ENCODE measurements at places on chromosomes 11 and 22.

DNA sequence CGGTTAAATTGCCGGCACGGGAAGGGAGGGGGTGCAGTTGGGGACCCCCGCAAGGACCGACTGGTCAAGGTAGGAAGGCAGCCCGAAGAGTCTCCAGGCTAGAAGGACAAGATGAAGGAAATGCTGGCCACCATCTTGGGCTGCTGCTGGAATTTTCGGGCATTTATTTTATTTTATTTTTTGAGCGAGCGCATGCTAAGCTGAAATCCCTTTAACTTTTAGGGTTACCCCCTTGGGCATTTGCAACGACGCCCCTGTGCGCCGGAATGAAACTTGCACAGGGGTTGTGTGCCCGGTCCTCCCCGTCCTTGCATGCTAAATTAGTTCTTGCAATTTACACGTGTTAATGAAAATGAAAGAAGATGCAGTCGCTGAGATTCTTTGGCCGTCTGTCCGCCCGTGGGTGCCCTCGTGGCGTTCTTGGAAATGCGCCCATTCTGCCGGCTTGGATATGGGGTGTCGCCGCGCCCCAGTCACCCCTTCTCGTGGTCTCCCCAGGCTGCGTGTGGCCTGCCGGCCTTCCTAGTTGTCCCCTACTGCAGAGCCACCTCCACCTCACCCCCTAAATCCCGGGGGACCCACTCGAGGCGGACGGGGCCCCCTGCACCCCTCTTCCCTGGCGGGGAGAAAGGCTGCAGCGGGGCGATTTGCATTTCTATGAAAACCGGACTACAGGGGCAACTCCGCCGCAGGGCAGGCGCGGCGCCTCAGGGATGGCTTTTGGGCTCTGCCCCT is 529 bp upstream of the CCND1 start:
- peak; percentile 48 for DNase-seq

- DNase-seq, result peak; percentile 81
Measured at GRCh38 chr11:19742588-19743292, 30.1 kb downstream of the NAV2 start.

GRCh38 chr11:73939096-73939495 is 11.7 kb upstream of the DNAJB13 start:
- peak; percentile 32 for DNase-seq

DNA sequence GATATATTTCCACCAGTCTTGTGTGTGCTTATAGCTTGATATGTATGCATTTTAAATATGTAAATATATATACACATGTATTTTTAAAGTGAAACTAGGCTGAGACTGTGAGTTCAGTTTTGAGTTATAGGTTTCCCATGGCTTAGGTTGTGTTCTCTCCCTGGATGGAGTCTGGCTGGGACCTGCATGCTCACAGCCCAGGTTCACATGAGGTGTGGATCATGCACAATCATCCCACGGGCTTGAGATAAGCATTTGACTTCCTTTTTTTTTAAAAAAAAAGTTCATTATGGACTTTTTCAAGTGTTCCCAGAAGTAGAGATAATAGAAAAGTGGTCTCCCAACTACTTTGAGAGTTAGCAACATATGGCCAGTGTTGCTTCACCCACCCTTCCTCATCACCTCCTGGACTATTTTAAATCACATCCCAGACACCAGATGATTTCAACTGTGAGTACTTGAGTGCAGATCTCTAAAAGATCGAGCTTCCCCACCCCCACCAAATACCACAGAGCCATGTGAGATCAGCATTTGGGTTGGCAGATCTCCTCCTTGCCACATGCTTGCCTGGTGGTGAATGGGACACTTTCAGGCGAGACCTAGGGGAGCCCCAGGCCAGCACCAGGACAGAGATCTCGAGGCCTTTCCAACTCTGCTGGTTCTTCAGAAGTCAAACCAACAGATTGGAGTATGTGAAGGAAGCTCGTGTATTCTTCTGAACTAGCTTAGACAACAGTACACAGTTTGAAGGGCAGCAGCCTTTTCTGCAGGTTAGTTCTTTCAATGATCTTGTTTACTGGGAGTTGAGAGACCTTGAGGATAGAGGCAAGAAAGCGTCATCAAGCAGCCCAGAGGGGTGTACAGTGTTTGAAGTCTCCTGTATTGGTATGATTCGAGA is 15.9 kb downstream of the MED15 start:
- peak; percentile 87 for DNase-seq

DNA sequence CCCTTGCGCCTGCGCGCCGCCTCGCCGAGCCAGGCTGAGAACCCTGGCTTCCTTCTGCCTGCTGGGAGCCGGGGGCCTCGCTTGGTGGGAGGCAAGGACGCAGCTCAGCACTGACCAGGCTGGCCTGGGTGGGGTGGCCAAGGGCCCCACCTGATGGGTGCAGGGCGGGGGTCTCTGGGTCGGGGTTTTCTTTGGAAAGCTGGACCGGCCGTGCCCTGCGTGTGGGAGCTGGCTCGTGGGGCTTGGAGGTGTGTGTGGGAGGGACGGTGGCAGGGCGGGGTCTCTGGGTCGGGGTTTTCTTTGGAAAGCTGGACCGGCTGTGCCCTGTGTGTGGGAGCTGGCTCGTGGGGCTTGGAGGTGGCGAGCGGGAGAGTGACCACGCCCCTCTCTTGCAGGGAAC is 6.2 kb downstream of the GRAMD4 start:
- no peak for DNase-seq

DNA sequence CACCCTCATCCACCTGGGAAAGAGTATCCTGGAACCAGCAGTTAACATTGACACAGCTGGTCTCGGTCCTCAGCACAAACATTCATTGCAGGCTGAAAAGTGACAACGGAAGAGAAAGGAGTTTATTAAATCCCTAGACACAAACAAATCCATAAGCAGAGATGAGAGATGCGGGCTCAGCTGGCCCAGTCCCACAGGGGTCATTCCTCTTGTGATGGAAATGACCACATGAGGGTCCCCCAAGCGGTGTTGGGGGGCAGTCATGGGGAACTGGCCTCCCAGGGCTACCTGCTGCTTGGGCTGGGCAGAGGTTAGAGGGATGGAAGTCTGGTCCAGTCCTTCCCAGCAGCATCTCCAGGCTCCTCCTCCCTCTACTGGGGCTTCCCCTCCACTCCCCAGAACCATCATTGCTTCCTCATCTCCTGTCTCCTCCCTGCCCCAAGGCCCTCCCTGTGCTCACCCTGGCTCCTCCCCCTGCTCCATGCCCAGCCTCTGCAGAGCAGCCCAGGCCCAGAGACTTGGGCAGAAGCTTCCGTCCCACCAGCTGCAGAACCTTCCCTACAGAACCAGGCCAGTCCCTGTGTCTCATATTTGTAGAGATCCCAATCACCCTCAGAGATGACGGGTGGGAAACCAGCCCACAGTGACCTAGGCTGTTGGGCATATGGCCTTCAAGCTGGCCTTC is 5.4 kb upstream of the IGLL5 start:
- DNase-seq, result peak; percentile 13

- no peak for DNase-seq
Measured at GRCh38 chr22:24409707-24410106, 17.7 kb upstream of the ADORA2A start.

GRCh38 chr11:69173331-69173730 is 17.6 kb downstream of the SMIM38 start:
- peak; percentile 16 for DNase-seq

DNA sequence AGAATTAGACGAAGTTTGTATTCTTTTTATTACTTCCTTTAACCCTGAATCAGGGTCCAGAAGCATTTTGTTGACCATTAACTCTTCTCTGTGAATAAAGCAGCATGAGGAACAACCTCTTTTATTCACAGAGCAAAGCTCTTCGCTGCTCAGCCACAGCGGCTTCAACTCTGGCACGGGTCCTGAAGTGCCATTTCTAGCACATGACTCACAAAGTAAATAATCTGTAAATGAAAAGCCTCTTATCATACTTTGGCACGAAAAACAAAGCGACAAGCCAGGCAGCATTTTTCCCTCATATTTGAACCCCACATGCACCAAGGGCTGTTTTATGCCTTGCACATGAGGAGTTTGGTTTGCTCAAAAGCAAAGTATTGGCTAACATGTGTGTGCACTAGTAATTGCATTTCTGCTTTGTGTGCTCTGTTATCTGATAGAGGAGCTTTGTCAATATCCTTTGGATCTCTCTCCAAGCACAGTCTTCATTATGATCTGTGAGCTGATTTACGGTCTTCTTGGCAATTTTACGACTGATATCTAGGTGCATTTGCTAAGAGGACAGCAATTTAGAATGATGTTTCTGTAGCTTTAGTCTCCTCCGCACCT is 33.0 kb upstream of the APOBEC3A start:
- peak; percentile 95 for DNase-seq

DNA sequence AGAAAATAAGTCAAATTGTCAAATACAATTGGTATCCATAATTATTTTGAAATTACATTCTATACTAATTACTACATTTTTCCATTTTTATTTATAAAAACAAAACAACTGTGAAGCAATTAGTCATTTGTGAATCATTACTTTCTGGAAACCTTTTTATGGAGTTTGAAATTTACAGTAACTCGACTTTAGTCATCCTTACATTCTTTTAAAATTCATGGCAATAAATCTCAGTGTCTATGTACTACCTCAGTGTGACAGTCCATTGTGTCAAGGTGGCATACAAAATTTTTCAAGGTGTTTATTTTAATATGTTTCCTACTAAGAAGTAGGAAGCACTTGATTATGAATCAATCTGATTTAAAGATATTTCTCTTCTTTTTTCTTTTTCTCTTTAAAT is 1949.4 kb upstream of the RAG2 start:
- DNase-seq, result peak; percentile 45

DNA sequence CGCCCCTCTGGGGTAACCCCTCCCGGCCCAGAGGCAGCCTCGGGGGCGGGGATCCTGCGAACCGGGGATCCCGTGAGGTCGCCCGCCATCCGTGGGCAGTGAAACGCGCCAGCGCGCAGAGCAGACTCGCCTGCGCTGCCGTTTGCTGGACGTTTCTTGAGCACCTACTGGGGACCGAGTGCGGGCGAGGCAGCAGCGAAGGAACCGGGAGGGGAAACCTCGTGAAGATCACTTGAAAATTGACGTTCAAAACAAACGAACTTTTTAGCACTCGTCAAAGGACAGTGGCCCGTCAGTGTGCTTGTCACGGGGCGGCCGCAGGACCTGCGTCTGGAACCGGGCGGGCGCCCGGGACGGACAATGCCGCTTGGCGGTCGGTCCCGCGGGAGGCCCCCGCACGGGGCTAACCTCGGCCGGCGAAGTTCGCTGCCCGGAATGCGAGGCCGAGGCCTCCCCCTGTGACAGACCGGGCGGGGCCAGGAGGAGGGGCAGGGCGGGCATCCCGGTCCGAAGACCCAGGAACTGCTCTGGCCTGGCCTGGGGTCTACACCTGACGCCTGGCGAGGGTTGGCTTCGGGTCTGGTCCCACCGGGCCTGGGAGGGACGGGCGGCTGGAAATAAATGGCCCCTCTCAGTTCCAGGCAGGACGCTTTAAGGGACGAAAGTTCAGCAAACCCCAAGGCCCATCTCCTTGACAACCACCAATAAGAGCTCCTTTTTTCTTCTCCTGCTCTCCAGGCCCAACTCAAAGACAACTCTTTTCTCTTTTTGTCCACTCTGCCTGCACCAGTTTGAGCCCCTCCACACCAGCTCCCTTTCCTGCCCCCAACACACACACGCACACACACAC is 723 bp upstream of the SCUBE1 start:
- DNase-seq, result no peak

- no peak for DNase-seq
Measured at GRCh38 chr22:22730655-22731373, 86.4 kb downstream of the GGTLC2 start.

DNA sequence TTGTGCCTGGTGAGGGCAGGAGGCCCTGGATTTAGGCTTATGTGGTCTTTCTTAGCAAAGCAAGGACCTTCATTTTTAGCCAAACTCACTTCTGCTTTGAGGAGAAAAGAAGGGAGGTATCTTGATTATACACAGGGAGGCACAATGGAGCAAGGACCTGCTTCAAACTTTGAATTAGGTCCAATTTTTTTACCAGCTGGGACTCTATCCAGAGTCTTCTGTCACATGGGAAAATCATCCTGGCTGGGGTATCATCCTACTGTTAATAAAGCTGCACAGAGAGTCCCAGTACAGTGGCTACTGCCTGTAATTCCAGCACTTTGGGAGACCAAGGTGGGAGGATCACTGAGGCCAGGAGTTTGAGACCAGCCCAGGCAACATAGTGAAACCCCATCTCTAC is 87.8 kb downstream of the CWC15 start:
- DNase-seq, result no peak

GRCh38 chr11:2903672-2904011 is 18.1 kb upstream of the CDKN1C start:
- no peak for DNase-seq
